ENCODE measurements at places on chromosomes 2 and 18.

- peak; percentile 1 for DNase-seq
Observed at GRCh38 chr2:165268754-165269153, 29.5 kb downstream of the SCN2A start.

GRCh38 chr2:239129147-239129920 lies 271.5 kb downstream of the HDAC4 start:
- DNase-seq = no peak

DNA sequence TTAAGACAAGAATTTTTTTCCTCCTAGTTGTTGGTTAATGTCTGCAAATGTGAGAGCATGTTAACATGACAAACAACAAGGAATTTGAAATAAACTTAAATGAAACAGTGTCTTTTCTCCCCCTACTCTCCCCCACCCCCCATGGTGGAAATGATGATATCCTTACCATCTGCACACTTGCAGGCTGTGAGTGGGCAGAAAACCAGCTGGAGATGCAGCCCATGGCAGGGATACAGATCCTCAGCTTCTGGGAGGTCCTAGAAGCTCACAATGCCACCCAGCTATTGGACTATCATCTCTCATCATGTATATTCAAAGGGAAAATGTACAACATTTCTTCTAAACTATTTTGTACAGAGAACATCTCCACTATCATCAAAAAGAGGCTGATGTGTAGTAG lies 196.8 kb downstream of the SLC8A1 start:
- no peak for DNase-seq

GRCh38 chr2:238415036-238415764 lies 11.5 kb upstream of the ASB1 start:
- no peak for DNase-seq

DNA sequence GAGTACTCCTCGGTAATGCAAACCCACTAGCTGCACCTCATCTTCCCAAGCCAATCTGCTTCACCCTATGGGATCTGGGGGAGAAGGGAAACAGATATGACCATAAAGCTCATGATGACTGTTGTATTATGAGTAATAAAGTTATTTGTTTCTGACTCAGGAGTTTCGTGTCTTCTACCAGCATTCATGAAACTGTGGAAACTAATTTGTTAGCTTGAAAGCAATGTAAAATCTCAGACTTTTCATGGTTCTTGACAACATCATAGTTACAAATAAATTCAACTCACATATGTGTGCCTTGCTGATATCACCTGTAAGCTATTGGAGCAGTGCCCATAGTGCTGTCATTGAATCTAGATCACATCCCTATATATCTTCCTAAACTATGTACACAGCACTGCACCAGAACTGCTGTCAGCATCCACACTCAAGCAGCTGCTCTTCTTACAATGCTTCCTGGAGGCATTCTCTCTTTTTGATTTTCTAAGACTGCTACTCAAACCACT lies 135.6 kb upstream of the KYNU start:
- DNase-seq = no peak

GRCh38 chr18:68843473-68844089 lies 45.7 kb downstream of the CCDC102B start:
- DNase-seq = no peak

DNA sequence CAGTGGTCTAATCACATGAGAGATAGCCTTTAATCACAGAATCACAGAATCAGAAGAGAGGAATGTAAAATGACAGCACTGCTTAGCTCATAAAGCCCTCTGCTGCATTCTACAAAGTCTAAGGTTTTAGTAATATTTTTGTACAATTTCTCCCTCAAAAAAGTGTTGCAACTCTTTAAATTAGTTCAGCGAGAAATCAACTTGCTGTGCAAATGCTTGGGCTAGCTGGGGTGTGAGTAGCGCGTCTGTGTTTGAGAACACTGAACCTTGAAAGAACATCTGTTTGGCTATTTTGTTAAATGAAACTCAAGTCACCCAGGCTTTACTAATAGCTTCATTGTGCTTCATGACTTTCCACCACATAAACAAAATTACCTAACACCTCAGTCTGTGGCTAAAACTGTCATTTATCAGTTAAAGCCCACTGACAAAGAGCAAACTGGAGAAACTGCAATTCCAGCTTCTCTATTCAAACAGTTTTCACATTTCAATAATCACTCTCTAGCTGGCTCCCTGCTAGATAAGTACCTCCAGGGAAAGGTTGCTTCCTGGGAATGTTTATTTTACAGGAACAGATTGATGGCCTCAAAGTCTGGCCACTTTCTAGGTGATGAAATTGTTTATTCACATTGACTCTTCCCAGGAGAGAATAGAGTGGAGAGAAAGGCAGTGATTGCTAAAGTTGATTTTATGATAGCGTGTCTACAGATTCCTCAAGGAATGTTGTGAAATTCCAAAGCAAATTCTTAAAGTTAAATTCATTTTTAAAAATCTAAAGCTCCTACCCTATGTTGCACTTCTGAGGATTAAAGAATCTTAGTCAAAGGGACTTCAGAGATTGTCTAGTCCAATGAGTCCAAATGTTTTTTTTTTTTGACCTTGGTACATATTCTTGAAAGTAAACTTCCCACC lies 36.0 kb upstream of the STAT1 start:
- no peak for DNase-seq

DNA sequence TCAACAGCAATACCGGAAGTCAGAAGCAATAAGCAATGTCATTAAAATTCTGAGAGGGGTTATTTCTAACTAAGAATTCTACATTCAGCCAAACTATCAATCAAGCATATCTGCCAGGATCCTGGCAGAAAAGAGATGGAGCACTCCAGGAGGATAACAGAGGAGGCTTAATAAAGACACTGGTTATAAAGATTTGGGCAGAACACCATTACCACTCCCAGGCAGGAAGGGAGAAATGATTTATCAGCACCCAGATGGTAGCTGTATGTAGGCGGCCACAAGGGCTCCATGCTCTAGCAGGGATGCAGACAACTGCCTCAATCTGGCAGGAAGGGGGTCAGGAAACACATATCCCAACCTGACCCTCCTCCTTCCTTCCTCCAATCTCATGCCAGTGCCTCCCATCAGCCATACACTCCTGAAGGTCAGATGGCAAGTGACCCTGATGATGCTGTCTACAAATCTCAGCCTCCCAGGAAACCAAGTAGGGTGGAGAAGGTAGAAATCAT lies 20.5 kb upstream of the TNFAIP6 start:
- no peak for DNase-seq

- no peak for DNase-seq
Observed at GRCh38 chr2:227404585-227405271, 17.0 kb upstream of the SCYGR1 start.

- peak; percentile 67 for DNase-seq
Observed at GRCh38 chr2:113240915-113241911, 37.5 kb downstream of the PAX8 start.

- no peak for DNase-seq
Observed at GRCh38 chr18:26519114-26519513, 29.2 kb downstream of the KCTD1 start.

GRCh38 chr2:234919711-234920110 lies 32.1 kb upstream of the SH3BP4 start:
- no peak for DNase-seq

DNA sequence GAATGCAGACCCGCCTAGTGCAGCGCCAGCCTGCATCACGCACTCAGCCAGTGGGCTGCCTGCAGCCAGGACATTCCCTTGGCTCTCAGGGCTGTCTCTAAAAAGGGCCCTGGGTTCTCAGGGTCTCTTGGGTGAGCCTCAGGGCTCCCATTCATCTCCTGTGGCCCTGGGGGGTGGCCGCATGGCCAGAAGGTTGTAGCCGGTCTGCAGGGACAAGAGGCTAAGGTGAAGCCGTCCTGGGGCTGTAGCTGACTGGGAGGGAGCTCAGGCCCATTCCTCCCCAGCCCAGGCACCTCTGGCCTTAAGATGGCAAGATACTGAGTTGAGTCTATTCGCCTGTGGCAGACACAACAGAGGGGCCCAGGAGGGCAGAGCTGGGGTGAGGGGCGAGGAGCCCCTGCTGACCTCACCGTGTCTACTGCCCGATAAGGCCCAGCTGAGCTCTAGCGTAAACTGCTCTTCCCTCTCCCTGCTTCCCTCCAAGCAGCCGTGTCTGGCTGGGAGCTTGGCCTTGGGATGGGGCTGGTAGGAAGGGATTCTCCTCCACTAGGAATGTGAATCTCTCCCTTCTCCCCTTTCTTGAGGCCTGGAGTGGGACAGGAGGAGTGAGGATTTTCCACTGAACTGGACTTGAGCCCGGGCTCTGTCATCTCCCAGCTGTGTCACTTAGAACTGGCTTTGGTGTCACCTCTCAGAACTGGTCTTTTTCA lies 37.9 kb downstream of the INHBB start:
- DNase-seq = no peak

DNA sequence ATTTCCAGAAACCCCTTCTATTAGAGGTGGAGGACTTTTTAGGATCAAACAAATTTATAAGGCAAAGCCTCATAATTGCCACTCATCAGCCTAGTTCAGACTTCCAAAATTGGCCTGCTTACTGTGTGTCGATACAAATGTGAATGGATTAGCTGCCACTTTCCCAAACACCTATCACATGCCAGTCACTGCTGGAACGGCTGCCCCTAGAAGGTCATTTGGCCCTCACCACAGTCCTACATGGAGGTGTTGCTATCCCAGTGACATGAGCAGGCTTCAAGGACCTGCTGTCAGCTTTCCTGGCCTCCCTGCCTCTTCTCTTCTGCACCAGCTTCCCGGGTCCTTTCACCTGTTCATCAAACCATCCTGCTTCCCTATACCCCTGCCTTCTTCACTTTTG lies 279.2 kb upstream of the SKOR2 start:
- DNase-seq = no peak

GRCh38 chr2:79788952-79789651 lies 276.3 kb downstream of the CTNNA2 start:
- no peak for DNase-seq

GRCh38 chr2:100744589-100744988 lies 75.3 kb upstream of the NPAS2 start:
- DNase-seq = no peak

Data from stimulated activated CD8-positive, alpha-beta memory T cell treated with anti-CD3 and anti-CD28 coated beads, Interleukin-15, amount 100 ng/mL, for 48 hours (primary cell).